ENCODE measurements at places on chromosomes 12 and 14. TPM values are rescaled to one million over a fixed set of nuclear protein-coding genes. Genes with fewer than 3 reads are reported as not detected.
A peak's percentile ranks its signal among the peaks of the same experiment; 100 is the strongest.

- DNase-seq: peak; percentile 13
Observed at GRCh38 chr12:70719672-70720420, 82.6 kb upstream of the PTPRB start.

DNA sequence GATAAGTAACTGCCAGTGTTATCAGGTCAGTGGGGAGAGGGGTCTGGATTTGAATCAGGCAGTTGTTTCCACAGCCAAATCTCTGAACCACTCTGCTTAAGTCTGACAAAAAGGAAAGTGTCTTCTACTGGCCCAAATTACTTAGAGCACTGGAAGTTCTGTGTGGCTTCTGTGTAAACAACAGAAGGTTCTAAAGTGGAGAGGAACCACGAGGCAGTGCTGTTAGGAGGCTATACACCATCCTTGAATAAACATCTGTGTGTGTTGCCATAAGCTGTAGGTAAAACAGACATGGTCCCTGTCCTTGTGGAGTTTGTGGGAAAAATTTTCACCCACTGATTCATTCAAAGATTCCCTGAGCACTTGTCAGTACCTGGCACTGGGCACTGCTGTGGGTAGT is 50.0 kb downstream of the GALNT4 start:
- no peak for DNase-seq

- no peak for DNase-seq
Observed at GRCh38 chr12:96241431-96241830, 47.3 kb downstream of the ELK3 start.

- DNase-seq: no peak
Observed at GRCh38 chr14:54639611-54640010, 72.7 kb downstream of the SAMD4A start.

GRCh38 chr12:14213542-14213941 is 151.9 kb upstream of the ATF7IP start:
- no peak for DNase-seq

- no peak for DNase-seq
Observed at GRCh38 chr14:74213907-74214803, 25.1 kb upstream of the VSX2 start.

- no peak for DNase-seq
Observed at GRCh38 chr14:29042551-29042950, 276.0 kb downstream of the FOXG1 start.

DNA sequence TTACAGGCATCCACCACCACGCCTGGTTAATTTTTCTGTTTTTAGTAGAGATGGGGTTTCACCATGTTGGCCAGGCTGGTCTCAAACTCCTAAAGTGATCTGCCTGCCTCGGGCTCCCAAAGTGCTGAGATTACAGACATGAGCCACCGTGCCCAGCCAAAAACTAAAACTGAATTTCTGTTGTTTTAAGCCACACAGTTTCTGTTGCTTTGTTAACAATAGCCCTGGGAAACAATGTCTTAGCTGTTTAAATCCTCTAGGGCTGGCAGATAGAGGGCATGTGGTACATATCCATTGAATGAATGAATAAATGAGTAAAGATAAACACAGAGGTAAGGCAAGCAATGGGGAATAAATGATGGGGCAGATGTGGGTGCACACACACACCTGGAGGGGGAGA is 8.0 kb upstream of the EIF5 start:
- DNase-seq: no peak

DNA sequence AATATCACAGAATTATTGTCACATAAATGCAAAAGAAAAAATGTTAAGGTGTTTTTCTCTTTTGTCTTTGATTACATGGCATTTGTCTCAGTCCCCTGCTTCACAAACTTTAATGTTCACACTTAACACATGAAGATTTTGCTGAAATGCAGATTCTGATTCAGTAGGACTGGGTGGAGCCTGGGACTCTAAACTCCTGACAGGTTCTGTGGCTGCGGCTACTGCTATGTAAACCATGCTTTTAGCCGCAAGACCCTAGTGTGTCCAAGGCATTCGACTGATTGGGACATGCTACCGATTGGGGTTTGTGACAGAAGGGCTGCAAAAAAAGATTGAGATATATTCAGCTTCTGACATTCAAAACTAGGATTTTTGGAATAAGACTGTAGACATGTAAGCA is 72.6 kb upstream of the SLC35F4 start:
- no peak for DNase-seq

Gene NOS1
- polyA plus RNA-seq: 0.10 TPM

Gene PTGES3
- 406 TPM for polyA plus RNA-seq

Gene SYNJ2BP
- 14.0 TPM for polyA plus RNA-seq

Gene L2HGDH
- 18.1 TPM for polyA plus RNA-seq

Gene EPYC
- not detected for polyA plus RNA-seq

Gene NKX2-1
- not detected for polyA plus RNA-seq

Gene SLC10A1
- polyA plus RNA-seq: not detected

Gene ITGA5
- polyA plus RNA-seq: 30.0 TPM

Gene TUNAR
- polyA plus RNA-seq: not detected

All from A549 (cell line).